ENCODE measurements at places on chromosomes 2 and 18.

- no peaks in the 10 kb centered on the region for H3K4me1 ChIP-seq
- H3K27ac ChIP-seq = no peak overlapping the region
- H3K36me3 ChIP-seq = no peaks in the 10 kb centered on the region
- no peak overlapping the region for H3K4me3 ChIP-seq
- no peaks in the 10 kb centered on the region for H3K27me3 ChIP-seq
Measured at GRCh38 chr2:141707486-141707885, 423.3 kb downstream of the LRP1B start.

DNA sequence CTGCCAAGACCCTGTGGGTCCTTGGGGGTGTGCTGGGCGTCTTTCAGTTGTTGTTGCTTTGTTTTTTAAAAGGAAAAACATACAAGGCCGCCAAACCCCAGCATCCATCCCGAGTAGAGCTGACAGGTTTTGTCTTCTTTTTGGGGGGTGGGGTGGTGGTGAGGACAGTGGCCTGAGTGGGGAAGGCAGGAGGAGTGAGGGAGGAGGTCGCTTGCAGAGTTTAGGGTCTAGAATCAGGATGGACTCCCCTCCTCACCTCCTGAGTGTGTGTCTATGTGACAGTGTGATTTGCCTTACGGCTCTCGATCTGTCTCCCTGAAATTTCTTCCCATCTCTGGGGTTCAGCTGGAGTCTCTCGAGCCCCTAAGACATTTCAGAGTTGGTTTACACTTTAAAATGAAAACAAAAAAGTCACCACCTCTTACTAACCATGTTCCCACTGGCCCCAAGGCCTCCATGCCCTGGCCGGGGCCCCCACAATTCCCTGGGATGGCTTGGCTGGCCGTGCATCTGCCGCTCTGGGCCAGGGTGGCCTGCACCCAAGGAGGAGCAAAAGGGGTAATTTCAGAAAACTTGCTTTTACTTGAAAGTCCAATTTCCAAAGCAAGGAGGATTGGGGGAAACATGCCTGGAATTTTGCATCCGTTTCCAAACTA, 5.0 kb downstream of the SIX3 start:
- no peaks in the 10 kb centered on the region for H3K36me3 ChIP-seq
- no peak overlapping the region for H3K4me3 ChIP-seq
- H3K4me1 ChIP-seq = peaks cover 13% of the 10 kb centered on the region
- H3K27me3 ChIP-seq = peaks cover 74% of the 10 kb centered on the region
- no peak for DNase-seq

GRCh38 chr2:187499941-187500532, 52.0 kb upstream of the CALCRL start:
- no peaks in the 10 kb centered on the region for H3K4me1 ChIP-seq
- H3K4me3 ChIP-seq = no peak overlapping the region
- peak; percentile 14 for DNase-seq
- no peak overlapping the region for H3K27ac ChIP-seq
- H3K36me3 ChIP-seq = no peaks in the 10 kb centered on the region

GRCh38 chr2:38444247-38444646, 67.2 kb upstream of the ATL2 start:
- no peak for DNase-seq
- H3K36me3 ChIP-seq = no peaks in the 10 kb centered on the region
- peaks cover 23% of the 10 kb centered on the region for H3K27me3 ChIP-seq
- no peak overlapping the region for H3K27ac ChIP-seq
- H3K4me1 ChIP-seq = peaks cover under 1% of the 10 kb centered on the region

GRCh38 chr2:88590998-88591613, 36.2 kb downstream of the EIF2AK3 start:
- no peak overlapping the region for H3K4me3 ChIP-seq
- H3K27ac ChIP-seq = no peak overlapping the region
- peak; percentile 19 for DNase-seq
- H3K27me3 ChIP-seq = no peaks in the 10 kb centered on the region
- peaks cover 24% of the 10 kb centered on the region for H3K36me3 ChIP-seq
- H3K4me1 ChIP-seq = no peaks in the 10 kb centered on the region
